Pancreas (tissue), 10 donors: ENCODE measurements at places on chromosomes 7 and 10. TPM values are rescaled to one million over a fixed set of nuclear protein-coding genes. Genes with fewer than 3 reads are reported as not detected.

The ADRB1 gene
- 0.49 TPM for polyA plus RNA-seq

- DNase-seq: no peak
Measured at GRCh38 chr10:10213237-10213636, 804.4 kb upstream of the CELF2 start.

DNA sequence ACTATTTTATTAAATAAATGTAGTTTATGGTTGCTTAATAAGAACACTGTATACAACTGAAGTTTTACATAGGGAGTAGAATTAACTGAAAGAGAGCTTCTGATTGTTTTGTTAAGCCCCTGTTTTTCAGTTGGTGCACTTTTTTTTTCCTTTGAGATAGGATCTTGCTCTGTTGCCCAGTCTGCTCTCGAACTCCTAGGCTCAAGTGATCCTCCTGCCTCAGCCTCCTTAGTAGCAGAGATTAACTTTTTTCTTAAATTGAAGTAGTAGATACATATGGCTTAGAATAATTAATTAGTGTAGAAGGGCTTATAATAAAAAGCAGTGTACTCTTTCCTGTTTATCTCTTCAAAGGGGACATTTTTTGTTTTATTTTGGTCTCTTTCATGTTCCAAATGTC is 11.2 kb downstream of the SDHAF3 start:
- DNase-seq: no peak

The PODXL gene
- 26.3 TPM for polyA plus RNA-seq

The PPP1R3C gene
- polyA plus RNA-seq: 3.8 TPM

DNA sequence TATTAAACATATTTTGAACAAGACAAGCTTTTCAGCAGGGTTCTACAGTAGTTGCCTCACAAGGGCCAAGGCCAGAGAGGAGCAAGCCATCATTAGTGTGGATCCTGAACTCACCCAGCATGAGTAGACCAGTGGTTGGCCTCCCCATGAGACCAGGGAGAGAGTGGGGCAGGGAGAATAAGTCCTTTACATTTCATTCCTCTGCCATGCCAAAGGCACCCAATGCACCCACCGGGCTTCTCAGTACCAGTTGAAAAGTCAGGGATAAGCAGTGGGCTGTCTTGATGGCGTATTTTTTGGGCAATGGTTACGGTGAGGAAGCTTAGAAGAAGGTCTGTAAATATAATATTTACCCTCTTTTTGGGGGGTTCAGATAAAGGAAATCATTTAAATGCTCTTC is 16.6 kb downstream of the CRTAC1 start:
- DNase-seq: no peak

The CDH23 gene
- 19.5 TPM for polyA plus RNA-seq

DNA sequence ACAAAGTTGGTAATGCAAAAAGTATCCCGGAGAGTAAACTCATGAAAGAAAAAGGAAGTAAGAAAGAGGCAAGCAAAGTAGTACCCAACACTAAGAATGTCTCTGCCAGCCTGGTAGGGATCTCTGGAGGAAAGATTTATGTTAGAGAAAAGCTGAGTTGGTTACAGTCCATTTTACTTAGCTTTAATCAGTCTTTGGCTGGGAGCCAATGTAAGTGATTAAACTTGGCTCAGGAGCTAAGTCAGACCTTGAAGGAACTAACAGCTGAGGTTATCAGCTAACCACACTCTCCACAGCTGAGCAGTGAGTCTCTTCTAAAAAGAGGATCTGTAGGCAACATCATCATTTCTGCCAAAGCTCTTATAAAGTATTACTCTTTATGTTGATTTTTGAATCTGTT is 148.0 kb downstream of the ANKRD7 start:
- DNase-seq: no peak

GRCh38 chr7:116566666-116567065 is 41.8 kb downstream of the CAV1 start:
- DNase-seq: no peak

GRCh38 chr10:3671386-3671955 is 113.5 kb downstream of the KLF6 start:
- DNase-seq: no peak

DNA sequence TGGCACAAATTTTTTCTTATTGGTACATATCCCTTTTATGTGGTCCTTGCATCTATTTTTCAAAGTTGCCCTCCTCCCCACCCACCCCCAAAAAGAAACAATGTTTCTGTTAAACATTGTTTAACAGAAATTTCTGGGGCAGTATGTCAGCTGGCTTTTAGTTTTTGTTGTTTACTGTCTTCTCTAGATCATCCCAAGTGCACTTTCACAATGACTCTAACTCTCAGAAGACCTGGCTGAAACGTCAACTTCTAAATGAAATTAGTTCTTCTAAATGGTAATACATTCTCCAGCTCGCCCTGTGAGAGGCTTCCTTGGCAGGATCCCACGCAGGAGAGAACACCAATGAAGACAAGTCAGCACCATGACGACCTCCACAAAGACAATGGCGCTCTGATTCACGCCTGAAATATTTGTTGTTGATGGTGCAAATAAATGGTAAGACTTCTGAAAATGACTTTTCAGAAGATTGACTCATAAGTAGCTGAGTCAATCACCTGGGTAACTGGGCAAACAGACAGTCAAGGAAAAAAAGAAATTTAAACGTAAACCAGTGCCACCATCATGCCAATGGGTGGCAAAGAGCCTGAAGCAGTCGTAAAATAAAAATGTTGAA is 293.7 kb downstream of the FZD1 start:
- no peak for DNase-seq

GRCh38 chr10:123580426-123580825 is 85.7 kb upstream of the GPR26 start:
- DNase-seq: no peak

- no peak for DNase-seq
Measured at GRCh38 chr7:141710301-141710700, 2.1 kb downstream of the WEE2 start.

- DNase-seq: no peak
Measured at GRCh38 chr10:22766693-22767092, 52.3 kb upstream of the PIP4K2A start.

DNA sequence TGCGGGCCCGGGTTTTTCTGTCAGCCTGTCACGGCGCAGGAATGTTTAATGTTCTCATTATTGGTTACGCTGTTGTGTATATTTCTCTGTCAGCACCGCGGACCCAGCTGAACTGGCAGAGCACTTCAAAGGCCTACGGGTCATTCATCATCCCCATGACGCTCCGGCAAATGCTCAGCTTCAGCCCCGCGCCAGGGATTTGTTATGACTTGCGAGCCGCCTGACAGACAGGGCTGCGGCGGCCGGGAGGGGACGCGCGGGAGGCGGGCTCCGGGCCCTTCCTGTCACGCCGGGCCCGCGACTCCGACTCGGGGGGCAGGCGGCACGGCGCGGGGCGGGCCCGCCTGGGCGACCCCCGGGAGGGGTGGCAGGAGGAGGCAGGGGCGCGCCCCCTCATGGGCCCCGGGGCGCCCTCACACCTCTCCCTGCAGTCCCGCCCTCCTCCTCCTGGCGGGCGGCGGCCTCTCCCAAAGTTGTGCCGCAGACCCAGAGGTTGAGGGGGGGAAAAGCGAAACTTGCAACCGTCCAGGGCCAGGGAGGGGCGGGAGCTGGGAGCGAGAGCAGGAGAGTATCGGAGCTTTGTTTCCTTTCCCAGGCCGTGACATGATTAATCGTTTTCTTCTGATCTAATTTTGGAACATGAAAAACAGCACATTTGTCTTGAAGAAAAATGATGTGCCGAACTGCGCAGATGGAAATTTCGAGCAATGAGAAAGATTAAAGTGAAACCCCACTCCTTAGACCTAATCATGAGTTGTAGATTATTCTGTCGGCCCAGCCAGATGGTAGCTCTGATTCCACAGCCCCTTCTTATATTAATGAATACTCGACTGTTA is 59.3 kb upstream of the COMTD1 start:
- DNase-seq: peak; percentile 93

GRCh38 chr10:99835947-99836346 is 53.5 kb downstream of the ABCC2 start:
- no peak for DNase-seq

GRCh38 chr7:142739923-142740492 is 9.3 kb upstream of the PRSS1 start:
- DNase-seq: no peak

DNA sequence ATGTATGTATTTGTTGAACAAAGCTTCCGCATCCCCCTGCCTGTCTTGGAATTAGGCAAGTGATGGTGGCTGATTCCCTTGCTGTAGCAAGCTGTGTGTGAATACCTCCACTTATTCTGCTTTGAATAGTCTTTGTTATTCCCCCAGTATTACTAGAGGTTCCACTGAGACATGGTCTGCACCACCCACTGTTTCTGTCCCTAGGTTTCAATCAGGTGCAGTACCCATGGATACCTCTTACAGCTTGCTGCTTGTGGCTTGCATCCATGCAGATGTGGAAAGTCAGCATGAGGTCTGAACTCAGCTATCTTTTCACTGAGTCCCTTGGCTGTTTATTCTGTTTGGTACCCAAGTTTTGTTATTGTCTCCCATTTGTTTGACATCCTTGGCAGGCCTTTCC is 447.4 kb downstream of the GRM8 start:
- no peak for DNase-seq

The PDE6C gene
- polyA plus RNA-seq: not detected

DNA sequence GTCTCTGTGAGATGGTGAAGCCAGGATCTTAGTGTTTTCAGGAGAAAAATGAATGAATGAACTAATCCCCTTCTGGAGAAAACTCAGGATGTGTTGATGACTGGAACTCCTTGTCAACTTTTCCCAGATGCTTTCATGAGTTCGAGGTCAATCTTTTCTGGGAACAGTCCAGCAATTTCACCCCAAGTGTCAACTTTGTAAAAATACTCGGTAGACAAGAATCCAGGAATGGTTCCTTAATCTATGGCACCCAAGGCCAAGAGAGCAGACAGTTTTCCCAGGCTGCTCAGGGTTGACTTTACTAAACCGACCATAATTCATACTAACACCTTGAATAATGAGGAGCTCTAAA is 31.1 kb upstream of the LYZL1 start:
- DNase-seq: no peak

GRCh38 chr10:118694848-118695247 is 59.9 kb downstream of the CACUL1 start:
- DNase-seq: no peak

- DNase-seq: no peak
Measured at GRCh38 chr7:19224951-19225350, 79.7 kb upstream of the FERD3L start.

DNA sequence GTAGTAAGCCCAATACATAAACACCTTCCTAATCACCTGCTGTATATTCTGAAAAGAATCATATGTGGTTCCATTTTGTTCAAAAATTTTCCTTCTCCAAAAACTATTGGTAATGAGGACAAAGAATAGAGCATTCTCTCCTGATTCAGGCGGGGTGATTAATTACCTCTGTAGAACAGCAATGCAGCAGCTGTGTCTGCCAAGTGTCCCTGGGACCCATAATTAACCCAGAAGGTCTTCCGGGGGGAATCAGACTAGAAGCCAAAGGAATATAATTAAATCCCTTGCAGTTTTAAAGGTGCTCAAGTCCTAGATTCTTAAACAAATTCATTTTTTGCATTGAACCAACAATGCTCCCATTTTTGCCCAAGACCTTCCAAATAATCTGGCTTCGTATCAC is 60.3 kb upstream of the ABLIM1 start:
- DNase-seq: no peak

The SLC39A12 gene
- polyA plus RNA-seq: 0.05 TPM
